Activated CD4-positive, alpha-beta T cell treated with anti-CD3 and anti-CD28 coated beads, Interleukin-2, amount 10 ng/mL, durations not matched to agents 24 days and 14 days (primary cell): ENCODE measurements at places on chromosomes 3 and 15. TPM values are rescaled to one million over a fixed set of nuclear protein-coding genes. Genes with fewer than 3 reads are reported as not detected.

VWA5B2 gene
- total RNA-seq = not detected in 2 replicates

AP2M1 gene
- 241 and 242 TPM in 2 replicates for total RNA-seq

CCDC13 gene
- total RNA-seq = 0.16 TPM in 1 of 2 replicates, not detected in the other

EPM2AIP1 gene
- total RNA-seq = 15.8 TPM in 2 replicates

BFSP2 gene
- total RNA-seq = not detected in 2 replicates

ZFAND6 gene
- 40.4 and 43.5 TPM in 2 replicates for total RNA-seq

CCR3 gene
- not detected in 2 replicates for total RNA-seq

PRR20G gene
- not detected in 2 replicates for total RNA-seq

PDCD10 gene
- total RNA-seq = 73.9 and 76.1 TPM in 2 replicates

ALS2CL gene
- total RNA-seq = 0.47 and 0.99 TPM in 2 replicates

STRA6 gene
- total RNA-seq = not detected in 2 replicates

STAB1 gene
- 0.07 TPM in 1 of 2 replicates, not detected in the other for total RNA-seq

PRRT3 gene
- total RNA-seq = 11.8 and 13.5 TPM in 2 replicates

BCL2A1 gene
- total RNA-seq = 110 and 111 TPM in 2 replicates

KIF15 gene
- 26.5 and 28.3 TPM in 2 replicates for total RNA-seq

SCG5 gene
- total RNA-seq = 1.5 and 2.2 TPM in 2 replicates

COL8A1 gene
- total RNA-seq = 0.09 TPM in 1 of 2 replicates, not detected in the other

LTF gene
- total RNA-seq = not detected in 2 replicates

- H3K36me3 ChIP-seq = no peaks in the 10 kb centered on the region
- no peak for DNase-seq
- no peak overlapping the region for H3K27ac ChIP-seq
- no peaks in the 10 kb centered on the region for H3K27me3 ChIP-seq
- H3K4me1 ChIP-seq = no peaks in the 10 kb centered on the region
- H3K4me3 ChIP-seq = no peak overlapping the region
Measured at GRCh38 chr3:173938159-173938558, 540.6 kb downstream of the NLGN1 start.

- DNase-seq = no peak
- peaks cover 10% of the 10 kb centered on the region for H3K36me3 ChIP-seq
- no peak overlapping the region for H3K27ac ChIP-seq
- peaks cover 2% of the 10 kb centered on the region for H3K27me3 ChIP-seq
- no peak overlapping the region for H3K4me3 ChIP-seq
Measured at GRCh38 chr3:72223116-72223515, 438.2 kb upstream of the PROK2 start.

DNA sequence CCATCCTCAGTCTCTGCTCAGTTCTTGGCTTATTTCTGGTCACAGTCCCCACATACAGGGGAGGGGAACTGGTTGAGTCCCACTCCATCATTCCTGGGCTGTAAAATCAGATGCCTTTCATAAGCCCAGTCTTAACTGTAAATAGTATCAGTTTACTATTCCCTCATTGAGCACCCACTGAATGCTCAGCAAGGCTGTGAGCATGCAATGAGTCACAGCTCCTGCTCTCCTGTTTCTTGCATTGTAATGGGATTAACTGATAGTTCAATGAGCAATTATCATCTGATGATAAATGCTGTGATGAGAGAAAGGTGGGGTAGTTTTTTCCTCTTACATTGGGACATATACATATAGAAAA is 113.6 kb upstream of the TPM1 start:
- H3K27me3 ChIP-seq = peaks cover 20% of the 10 kb centered on the region
- no peaks in the 10 kb centered on the region for H3K36me3 ChIP-seq
- no peaks in the 10 kb centered on the region for H3K4me1 ChIP-seq
- H3K27ac ChIP-seq = no peak overlapping the region

GRCh38 chr3:147130461-147130860 is 275.9 kb downstream of the ZIC4 start:
- no peak overlapping the region for H3K4me3 ChIP-seq
- no peak overlapping the region for H3K27ac ChIP-seq
- no peak for DNase-seq

- no peak overlapping the region for H3K27ac ChIP-seq
- H3K4me3 ChIP-seq = no peak overlapping the region
- peaks cover 13% of the 10 kb centered on the region for H3K27me3 ChIP-seq
- DNase-seq = no peak
- H3K36me3 ChIP-seq = no peaks in the 10 kb centered on the region
- no peaks in the 10 kb centered on the region for H3K4me1 ChIP-seq
Measured at GRCh38 chr3:124246376-124246775, 254.5 kb upstream of the ROPN1 start.

- H3K27me3 ChIP-seq = no peaks in the 10 kb centered on the region
- no peak overlapping the region for H3K4me3 ChIP-seq
- H3K4me1 ChIP-seq = no peaks in the 10 kb centered on the region
- no peak for DNase-seq
- H3K36me3 ChIP-seq = no peaks in the 10 kb centered on the region
Measured at GRCh38 chr3:157738441-157738840, 235.2 kb upstream of the VEPH1 start.

GRCh38 chr15:92661956-92662355 is 6.4 kb upstream of the FAM174B start:
- H3K27ac ChIP-seq = no peak overlapping the region
- H3K27me3 ChIP-seq = peaks cover 18% of the 10 kb centered on the region
- no peak for DNase-seq
- H3K4me3 ChIP-seq = no peak overlapping the region
- H3K36me3 ChIP-seq = no peaks in the 10 kb centered on the region

DNA sequence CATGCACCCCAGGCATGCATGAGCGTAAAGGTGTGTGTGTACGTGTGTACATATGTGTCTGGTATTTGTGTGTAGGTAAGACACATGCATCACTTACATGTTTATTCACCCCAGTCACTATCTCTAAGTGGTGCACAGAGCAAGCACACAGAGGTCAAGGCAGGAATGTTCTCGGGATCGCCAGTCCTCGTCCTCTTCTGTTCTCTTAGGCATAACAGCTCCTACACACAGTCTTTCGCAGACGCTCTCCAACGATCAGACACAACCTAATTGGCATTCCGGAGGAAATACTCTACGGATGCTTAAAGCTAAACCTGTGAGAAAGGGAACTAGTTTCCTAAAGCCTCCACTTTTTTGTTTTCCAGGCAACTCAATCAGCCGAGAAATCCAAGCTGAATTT is 95.9 kb downstream of the ADAMTS17 start:
- no peaks in the 10 kb centered on the region for H3K36me3 ChIP-seq
- DNase-seq = no peak
- H3K27me3 ChIP-seq = no peaks in the 10 kb centered on the region
- H3K4me1 ChIP-seq = no peaks in the 10 kb centered on the region
- no peak overlapping the region for H3K27ac ChIP-seq

DNA sequence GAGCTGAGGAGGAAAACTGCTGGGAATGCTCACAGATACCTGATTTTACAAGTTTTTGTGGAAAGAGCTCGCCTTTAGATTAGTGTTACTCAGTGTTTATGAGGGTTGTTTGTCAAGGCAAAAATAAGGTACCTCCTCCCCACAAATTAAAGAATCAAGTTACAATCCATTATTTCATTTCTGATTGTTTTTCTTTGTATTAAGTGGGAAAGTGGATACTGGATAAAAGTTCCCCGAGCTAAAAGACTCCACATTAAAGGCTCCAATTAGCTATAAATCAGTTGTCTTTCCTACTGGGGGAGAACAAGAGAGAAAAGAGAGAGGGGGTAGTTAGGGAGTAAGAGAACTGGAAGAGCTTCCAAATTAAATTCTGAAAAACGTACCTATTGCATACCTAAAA is 1.9 kb downstream of the ALDH1A2 start:
- DNase-seq = no peak
- peaks cover 4% of the 10 kb centered on the region for H3K4me1 ChIP-seq
- H3K27me3 ChIP-seq = peaks cover 67% of the 10 kb centered on the region
- H3K36me3 ChIP-seq = no peaks in the 10 kb centered on the region
- no peak overlapping the region for H3K27ac ChIP-seq

GRCh38 chr15:67981848-67982247 is 72.3 kb upstream of the PIAS1 start:
- no peaks in the 10 kb centered on the region for H3K4me1 ChIP-seq
- H3K27ac ChIP-seq = no peak overlapping the region
- no peaks in the 10 kb centered on the region for H3K36me3 ChIP-seq
- DNase-seq = no peak
- no peak overlapping the region for H3K4me3 ChIP-seq

- H3K27me3 ChIP-seq = peaks cover 19% of the 10 kb centered on the region
- H3K27ac ChIP-seq = no peak overlapping the region
- H3K4me1 ChIP-seq = no peaks in the 10 kb centered on the region
- H3K4me3 ChIP-seq = no peak overlapping the region
Measured at GRCh38 chr15:69825941-69826818, 271.5 kb downstream of the TLE3 start.

DNA sequence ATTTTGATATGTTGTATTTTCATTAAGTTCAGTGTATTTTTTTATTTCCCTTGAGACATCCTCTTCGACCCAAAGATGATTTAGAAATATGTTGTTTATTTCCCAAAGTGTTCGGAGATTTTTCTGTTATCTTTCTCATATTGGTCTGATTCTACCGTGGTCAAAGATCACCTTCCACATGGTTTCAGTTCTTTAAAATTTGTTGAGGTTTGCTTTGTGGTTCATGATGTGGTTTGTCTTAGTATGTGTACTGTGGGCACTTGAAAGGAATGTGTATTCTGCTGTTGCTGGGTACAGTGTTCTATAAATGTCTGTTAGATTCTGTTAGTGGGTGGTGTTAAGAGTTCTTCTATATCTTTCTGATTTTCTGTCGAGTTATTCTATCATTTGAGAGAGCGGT is 103.4 kb upstream of the FHIT start:
- H3K36me3 ChIP-seq = no peaks in the 10 kb centered on the region
- no peak for DNase-seq
- no peak overlapping the region for H3K27ac ChIP-seq
- no peak overlapping the region for H3K4me3 ChIP-seq
- H3K27me3 ChIP-seq = peaks cover 3% of the 10 kb centered on the region

- no peak overlapping the region for H3K27ac ChIP-seq
- peaks cover 17% of the 10 kb centered on the region for H3K4me1 ChIP-seq
- no peaks in the 10 kb centered on the region for H3K36me3 ChIP-seq
- H3K4me3 ChIP-seq = no peak overlapping the region
- peak; percentile 76 for DNase-seq
- no peaks in the 10 kb centered on the region for H3K27me3 ChIP-seq
Measured at GRCh38 chr3:12479919-12480427, 4.3 kb upstream of the TSEN2 start.

DNA sequence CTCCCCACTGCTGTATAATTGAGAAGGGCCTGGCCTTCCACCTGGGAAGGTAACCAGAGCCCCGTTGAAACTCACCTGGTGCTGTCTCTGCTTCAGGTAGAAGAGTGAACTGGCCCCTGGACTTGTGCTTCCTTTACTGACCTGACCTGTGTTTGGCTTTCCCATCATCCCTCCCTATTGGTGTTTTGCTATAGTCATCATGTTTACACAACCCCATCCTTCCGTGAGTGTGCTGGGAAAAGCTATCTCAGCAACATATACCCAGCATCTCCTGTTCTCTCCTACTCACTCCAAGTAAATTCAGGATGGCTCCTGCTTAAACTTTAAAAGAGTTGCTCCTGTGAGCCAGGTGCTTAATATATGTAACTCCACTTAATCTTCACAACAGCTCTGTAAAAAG is 77.2 kb upstream of the TSC22D2 start:
- H3K27ac ChIP-seq = no peak overlapping the region
- H3K36me3 ChIP-seq = no peaks in the 10 kb centered on the region
- peaks cover 2% of the 10 kb centered on the region for H3K4me1 ChIP-seq
- DNase-seq = no peak

DNA sequence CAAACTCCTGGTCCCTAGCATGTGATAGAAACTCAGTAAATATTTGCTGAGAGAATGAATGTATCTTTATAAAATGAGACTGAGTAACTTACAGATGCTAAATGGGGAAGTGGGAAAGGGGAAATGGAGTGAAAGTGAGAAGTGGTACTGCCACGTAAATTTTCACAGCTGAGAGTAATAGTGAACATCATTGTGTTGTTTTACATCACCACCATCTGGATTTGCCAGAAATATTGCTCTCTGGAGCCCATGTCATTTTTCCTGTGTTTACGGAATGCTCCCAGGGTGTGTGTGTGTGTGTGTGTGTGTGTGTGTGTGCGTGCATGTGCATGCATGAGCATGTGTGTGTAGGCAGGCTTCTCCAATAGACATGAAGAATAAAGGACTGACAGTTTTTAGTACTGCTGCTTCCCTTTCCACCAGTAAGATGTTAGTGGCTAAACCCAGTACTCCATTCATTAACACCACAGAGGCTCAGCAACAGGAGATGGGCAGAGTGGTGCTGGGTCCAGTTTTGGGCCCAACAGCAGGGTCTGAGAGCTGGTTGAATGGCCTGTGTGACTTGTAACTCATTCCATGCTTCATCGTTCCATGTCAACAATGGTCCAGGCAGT is 57.3 kb downstream of the DIPK2A start:
- peaks cover 4% of the 10 kb centered on the region for H3K4me1 ChIP-seq
- H3K36me3 ChIP-seq = no peaks in the 10 kb centered on the region
- no peak overlapping the region for H3K4me3 ChIP-seq
- DNase-seq = no peak
- H3K27ac ChIP-seq = no peak overlapping the region
- H3K27me3 ChIP-seq = peaks cover 3% of the 10 kb centered on the region

- no peak overlapping the region for H3K4me3 ChIP-seq
- no peaks in the 10 kb centered on the region for H3K4me1 ChIP-seq
- H3K27ac ChIP-seq = no peak overlapping the region
- H3K27me3 ChIP-seq = peaks cover 5% of the 10 kb centered on the region
Measured at GRCh38 chr3:132283916-132284405, 33.2 kb upstream of the ACP3 start.

- DNase-seq = peak; percentile 84
- H3K27me3 ChIP-seq = peaks cover 74% of the 10 kb centered on the region
- peak within 1 kb of the TSS; percentile 90 for H3K4me3 ChIP-seq
- H3K27ac ChIP-seq = peak within 1 kb of the TSS; percentile 95
- peaks cover 6% of the 10 kb centered on the region for H3K36me3 ChIP-seq
Measured at GRCh38 chr3:194135806-194136518, at the start of gene HES1. HES1 (plus strand) TSS chr3:194136148; CDS start chr3:194136381, 233 bp downstream.

DNA sequence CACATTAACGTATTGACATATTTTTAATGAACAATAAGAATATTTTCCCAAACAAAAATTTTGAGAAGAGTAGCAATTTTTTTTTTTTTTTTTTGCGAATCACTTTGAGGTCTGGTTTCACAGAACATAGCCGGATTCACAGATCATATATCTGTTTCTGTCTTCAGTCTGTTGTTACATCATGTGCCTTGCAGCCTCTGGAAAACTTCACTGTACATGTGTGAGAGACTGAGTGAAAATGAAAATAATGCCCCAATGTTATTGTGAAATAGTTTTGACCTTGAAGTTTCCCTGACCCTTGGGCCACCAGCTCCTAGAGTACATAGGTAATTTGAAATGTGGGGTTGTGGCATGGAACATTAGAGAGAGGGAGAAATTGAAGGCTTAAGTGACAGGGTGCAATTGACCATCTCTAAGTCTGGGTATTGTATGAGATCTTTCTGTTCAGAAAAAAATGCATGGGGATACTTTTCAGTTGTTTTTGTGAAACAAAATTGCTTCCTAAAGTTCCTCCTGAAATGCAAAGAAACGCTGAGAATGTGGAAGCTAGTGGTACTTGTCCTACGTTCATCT is 14.0 kb downstream of the ITPR1 start:
- no peaks in the 10 kb centered on the region for H3K27me3 ChIP-seq
- H3K36me3 ChIP-seq = peaks cover 39% of the 10 kb centered on the region
- DNase-seq = no peak
- no peak overlapping the region for H3K4me3 ChIP-seq
- H3K4me1 ChIP-seq = peaks cover 52% of the 10 kb centered on the region

- no peaks in the 10 kb centered on the region for H3K27me3 ChIP-seq
- H3K36me3 ChIP-seq = peaks cover 48% of the 10 kb centered on the region
- no peak for DNase-seq
- H3K4me3 ChIP-seq = no peak overlapping the region
Measured at GRCh38 chr3:37301980-37302708, 127.8 kb upstream of the LRRFIP2 start.

GRCh38 chr3:37627951-37628620 is 233.6 kb upstream of the CTDSPL start:
- DNase-seq = no peak
- no peaks in the 10 kb centered on the region for H3K36me3 ChIP-seq
- H3K27ac ChIP-seq = no peak overlapping the region
- peaks cover 9% of the 10 kb centered on the region for H3K27me3 ChIP-seq
